Inflammatory macrophage (primary cell): ENCODE measurements at places on chromosomes 2 and 18.
A peak's percentile ranks its signal among the peaks of the same experiment; 100 is the strongest.

DNA sequence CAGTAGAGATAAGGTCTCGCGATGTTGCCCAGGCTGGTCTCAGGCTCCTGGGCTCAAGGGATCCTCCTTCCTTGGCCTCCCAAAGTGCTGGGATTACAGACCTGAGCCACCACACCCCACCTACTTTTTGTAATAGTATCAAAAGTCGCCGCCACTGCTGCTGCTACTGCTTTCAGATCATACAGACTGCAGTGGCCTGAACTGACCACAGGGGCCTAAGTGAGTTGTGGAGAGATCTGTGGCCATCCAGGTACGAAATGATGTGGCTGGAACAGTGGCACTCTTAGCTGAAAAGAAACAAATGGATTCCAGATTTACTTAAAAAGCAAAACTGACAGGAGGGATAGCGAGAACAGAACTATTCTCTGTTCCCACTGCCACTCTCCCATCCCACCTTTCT lies 32.9 kb upstream of the POMC start:
- DNase-seq, result no peak

- DNase-seq, result no peak
Observed at GRCh38 chr2:168441214-168441872, 14.7 kb upstream of the CERS6 start.

- peak; percentile 71 for DNase-seq
Observed at GRCh38 chr2:136378712-136379595, 261.0 kb upstream of the CXCR4 start.

DNA sequence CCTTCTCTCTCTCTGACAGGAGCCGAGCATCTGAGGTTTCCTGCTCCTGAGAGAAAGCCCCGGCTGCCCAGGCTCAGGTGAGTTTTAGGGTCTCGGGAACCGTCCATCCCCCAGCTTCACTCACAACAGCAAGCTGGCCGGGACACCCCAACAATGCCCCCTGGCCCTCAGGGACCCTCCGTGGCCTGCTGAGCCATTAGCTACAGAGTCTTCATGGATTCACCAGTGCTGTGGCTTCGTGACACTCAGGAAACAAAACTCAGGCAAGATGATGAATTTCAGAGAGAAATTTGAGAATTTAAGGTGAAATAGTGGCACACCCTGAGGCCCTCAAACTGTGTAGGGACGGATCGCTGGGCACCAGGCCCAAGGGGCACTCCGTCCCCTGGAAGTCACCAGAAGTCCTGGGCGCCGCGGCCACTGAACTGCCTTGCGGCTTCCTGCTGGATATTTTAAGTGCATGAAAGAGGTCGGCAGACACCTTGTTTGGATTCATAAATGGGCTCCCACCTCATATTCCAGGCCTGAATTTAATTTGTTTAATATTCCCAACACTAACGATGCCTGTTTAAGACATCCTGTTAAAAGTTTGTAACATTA lies 368.3 kb upstream of the SALL3 start:
- DNase-seq, result no peak

- no peak for DNase-seq
Observed at GRCh38 chr18:64295839-64296238, 147.0 kb upstream of the LINC00305 start.

GRCh38 chr18:76948345-76948744 lies 126.0 kb downstream of the ZNF236 start:
- DNase-seq, result no peak

DNA sequence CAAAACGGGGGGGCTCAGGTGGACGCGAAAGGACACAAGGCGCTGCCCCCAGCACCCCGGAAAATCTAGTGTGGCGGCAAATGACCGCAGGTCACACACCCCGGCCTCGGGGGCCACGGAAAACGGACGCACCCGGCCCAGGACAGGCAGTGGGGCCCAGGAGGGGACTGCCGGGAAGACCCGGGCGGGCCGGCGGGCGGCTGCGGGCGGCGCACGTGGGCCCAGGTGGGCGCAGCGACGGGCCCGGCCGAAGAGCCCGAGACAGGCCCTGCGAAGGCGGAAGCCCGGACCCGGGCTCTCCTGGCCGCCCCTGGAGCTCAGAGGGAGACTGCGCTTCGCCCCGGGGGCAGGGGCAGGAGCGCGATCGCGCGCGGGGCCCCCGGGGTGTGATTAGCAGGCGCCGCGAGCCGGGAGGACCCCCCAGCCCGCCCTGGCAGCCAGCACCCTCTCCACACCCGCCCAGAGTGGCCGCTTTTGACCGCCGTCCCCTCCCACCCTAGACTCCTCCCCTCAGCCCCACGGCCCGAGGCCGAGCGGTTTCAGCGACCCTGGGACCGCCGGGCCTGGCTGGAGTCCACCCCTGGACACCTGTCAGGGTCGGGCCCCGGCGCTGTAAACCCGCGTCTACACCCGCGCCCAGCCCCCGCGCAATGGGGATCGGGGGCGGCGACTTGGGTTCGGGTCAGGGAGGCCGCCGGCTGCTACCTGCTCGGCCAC lies 773 bp downstream of the MBP start:
- DNase-seq, result peak; percentile 46

- no peak for DNase-seq
Observed at GRCh38 chr2:196925768-196926561, 542 bp downstream of the PGAP1 start.

DNA sequence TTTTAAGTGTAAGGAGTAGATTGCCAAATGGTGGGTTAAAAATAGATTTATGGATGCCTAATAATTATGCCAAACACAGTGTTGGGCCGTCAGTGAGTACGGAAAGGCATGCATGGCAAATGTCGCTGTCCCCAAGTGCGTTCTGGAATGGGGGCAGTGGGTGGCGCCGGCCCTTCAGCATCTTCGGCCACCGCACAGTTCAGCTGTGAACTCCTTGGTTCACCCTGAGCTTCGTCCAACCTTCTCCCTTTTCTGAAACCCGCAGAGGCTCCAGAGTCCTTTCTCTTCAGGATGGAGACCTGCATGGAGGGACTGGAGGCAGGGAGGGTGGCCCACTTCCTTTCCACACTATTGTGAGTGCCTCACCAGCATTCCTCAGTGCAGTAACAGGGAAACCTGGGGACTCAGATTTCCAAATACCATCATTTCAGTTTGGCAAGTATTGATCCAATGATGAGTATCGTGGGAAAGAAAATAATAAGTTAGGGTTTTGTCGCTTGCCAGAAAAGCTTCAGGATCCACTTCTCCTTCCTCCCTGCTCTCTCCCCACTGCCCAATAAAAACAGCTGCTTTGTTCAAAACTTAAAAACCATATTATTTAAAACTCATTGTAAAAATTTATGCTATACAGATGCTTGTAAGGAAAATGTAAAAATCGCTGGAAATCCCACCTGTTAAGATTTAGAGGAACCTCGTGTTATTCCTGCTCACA lies 74.6 kb upstream of the TXNDC2 start:
- DNase-seq, result no peak

DNA sequence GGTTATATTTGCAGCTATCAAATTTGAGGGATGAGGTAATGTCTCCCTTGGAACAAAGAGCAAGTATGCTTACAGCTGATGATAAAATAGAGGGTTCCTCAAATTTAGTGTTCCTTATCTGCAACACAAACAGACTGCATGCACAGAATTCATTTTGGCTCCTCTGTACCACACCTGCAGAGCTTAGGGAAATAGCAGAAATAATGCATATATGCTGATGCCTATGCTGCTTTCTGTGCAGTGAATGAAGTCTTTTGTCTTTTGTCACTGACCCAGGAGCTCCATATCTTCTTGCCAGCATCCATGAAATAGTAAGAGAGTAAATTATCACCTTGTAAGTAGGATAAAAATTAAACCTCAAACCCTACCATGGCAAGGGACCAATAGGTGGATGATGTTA lies 69.8 kb downstream of the NCKAP1 start:
- no peak for DNase-seq

GRCh38 chr18:58785171-58785805 lies 79.4 kb upstream of the ZNF532 start:
- no peak for DNase-seq

GRCh38 chr2:197513915-197514314 lies 2.0 kb upstream of the MOB4 start:
- no peak for DNase-seq

DNA sequence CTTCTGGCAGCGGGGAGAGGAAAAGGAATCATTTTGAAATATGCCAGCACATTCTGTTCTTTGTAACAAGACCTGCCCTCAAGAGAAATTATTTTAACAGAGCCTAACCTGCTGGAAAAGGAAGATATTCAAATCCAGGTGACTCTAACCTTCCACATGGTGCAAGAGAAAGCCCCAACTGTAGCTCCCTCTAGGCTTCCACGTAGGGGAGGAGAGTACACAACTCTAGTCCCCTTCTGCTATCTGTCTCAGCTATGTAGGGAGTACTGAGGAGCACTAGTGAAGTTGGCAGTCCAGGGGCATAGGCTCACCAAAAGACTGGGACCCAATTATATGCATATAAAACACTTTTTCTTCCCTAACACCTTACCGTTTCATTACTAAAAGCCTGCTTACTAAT lies 82.2 kb upstream of the SIX3 start:
- DNase-seq, result no peak

GRCh38 chr2:47003641-47004427 lies 88.2 kb upstream of the MCFD2 start:
- no peak for DNase-seq

GRCh38 chr2:73324126-73324725 lies 30.9 kb upstream of the EGR4 start:
- no peak for DNase-seq

DNA sequence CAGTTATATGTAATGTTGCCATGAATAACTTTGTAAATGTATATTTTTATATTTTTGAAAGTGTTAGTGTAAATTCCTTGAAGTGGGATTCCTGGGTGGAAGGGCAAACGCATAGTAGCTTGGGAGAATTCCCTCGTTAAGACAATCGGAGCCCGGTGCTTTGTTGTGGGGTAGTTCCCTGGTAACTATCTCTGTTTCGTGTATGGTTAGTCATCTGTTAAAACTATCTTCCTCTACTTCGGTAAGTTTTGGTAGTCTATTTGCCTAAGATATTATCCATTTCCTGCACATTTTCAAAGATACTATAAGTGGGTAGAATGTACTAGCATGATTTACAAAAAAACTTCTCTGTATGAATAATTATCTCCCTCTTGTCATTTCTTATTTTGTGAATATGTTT lies 113.8 kb upstream of the NRXN1 start:
- no peak for DNase-seq

DNA sequence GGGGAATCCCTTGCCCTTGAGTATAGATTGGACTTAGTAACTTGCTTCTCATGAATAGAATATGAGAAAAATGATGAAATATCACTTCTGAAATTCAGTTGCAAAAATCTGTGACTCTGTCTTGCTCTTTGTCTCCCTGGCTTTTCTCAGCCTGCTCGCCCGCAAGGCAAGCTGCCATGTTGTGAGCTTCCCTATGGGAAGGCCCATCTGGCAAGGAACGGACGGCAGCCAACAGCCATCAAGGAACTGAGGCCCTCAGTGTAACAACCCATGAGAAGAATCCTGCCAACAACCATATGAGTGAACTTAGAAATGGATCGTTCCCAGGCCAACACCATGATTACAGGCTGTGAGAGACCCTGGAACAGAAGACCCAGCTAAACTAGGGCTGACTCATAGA lies 58.4 kb upstream of the PGAP1 start:
- DNase-seq, result no peak

- no peak for DNase-seq
Observed at GRCh38 chr2:113795405-113795920, 39.0 kb upstream of the SLC35F5 start.

DNA sequence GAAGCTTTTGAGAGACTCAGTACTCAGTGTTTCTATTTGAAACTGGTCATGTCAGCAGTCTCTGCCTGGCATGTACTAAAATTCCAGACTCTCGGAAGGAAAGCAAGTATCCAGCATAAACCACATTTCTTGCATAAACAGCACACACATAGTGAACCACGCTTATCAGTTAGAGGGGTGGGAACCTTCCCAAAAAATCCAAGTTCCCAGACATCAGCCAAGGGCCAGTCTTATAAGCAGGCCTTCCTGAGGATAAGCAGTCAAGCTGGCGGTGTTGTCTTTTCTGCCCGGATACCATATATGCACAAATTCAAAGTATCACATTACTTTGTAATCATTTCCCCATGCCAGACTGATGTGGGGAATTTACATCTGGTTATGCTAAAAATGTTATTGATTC lies 73.6 kb downstream of the ST6GAL2 start:
- no peak for DNase-seq

GRCh38 chr2:196987298-196987648 lies 60.8 kb upstream of the PGAP1 start:
- no peak for DNase-seq

DNA sequence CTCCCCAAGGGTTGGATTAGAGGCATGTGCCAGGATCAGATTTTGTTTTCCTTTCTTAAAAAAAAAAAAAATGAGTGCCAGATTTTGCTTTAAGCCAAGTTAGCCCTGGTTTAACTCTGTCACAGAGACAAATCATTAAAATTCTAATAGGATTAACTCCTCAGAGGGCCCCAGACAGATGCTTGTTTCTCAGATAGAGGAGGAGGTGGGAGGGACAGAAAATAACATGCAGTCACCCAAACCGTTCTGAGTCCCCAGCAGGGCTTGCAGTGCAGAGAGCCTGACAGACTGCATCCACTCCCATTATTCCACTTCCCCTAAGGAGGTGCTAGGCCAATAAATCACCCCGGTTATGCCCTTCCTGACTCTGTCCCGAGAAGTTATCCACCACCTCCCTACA lies 6.3 kb upstream of the PROKR1 start:
- DNase-seq, result no peak

DNA sequence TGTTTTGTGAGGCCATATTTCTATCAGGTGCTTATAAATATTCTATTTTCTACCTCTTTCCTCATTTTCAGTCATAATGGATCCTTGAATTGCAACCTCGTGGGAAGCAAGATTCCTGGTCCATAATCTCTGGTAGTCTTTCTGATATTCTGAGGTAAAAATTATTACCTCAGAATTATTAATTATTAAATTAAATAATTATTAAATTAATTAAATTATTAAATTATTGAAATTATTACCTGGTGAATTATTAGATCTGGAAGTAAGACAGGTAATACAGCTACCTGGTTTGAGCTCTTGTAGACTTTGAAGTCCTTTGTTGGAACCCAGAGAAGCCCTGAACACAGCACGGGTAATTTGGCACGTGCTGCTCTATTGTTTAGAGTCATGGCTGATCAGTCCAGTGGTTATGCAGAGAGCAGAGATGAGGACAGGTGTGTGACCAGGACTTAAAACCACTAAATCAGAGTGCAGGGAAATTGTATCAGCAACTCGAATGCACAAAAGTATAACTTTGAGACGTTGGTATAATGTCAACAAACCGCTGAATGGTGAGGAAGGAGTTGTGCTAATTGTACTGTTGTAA lies 46.8 kb upstream of the PTPRM start:
- no peak for DNase-seq

- peak; percentile 87 for DNase-seq
Observed at GRCh38 chr2:65062843-65063825, 6.9 kb downstream of the CEP68 start.

DNA sequence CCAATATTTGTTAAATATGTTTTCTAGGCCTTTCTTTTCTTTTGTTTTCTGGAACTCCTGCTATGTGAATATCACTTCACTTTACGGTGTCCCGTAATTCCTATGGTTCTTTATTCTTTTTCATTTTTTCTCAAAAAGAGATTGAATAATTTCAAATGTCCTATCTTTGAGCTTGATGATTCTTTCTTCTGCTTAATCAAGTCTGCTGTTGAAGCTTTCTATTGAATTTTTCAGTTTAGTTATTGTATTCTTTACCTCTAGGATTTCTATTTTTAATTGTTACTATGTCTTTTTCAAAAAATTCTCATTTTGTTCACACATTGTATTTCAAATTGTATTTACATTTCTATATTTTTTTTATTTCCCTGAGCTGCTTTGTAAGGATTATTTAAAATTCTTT lies 45.5 kb upstream of the COL3A1 start:
- DNase-seq, result no peak
